Hepatocyte (in vitro differentiated cells): ENCODE measurements at places on chromosomes 16 and 17. TPM values are rescaled to one million over a fixed set of nuclear protein-coding genes. Genes with fewer than 3 reads are reported as not detected.

Gene HS3ST2
- 0.36 TPM in 1 of 2 replicates, not detected in the other for polyA plus RNA-seq

Gene MYH1
- polyA plus RNA-seq: not detected in 2 replicates

Gene MSRB1
- polyA plus RNA-seq: 48.7 and 62.4 TPM in 2 replicates

Gene SCGB1C2
- not detected in 2 replicates for polyA plus RNA-seq

Gene COX6A2
- polyA plus RNA-seq: 1.7 TPM in 1 of 2 replicates, not detected in the other

Gene HELZ
- 32.7 and 34.1 TPM in 2 replicates for polyA plus RNA-seq

Gene MMP28
- polyA plus RNA-seq: 10.8 and 12.0 TPM in 2 replicates
